Erythroblast (primary cell): ENCODE measurements at places on chromosomes 1 and 21.

DNA sequence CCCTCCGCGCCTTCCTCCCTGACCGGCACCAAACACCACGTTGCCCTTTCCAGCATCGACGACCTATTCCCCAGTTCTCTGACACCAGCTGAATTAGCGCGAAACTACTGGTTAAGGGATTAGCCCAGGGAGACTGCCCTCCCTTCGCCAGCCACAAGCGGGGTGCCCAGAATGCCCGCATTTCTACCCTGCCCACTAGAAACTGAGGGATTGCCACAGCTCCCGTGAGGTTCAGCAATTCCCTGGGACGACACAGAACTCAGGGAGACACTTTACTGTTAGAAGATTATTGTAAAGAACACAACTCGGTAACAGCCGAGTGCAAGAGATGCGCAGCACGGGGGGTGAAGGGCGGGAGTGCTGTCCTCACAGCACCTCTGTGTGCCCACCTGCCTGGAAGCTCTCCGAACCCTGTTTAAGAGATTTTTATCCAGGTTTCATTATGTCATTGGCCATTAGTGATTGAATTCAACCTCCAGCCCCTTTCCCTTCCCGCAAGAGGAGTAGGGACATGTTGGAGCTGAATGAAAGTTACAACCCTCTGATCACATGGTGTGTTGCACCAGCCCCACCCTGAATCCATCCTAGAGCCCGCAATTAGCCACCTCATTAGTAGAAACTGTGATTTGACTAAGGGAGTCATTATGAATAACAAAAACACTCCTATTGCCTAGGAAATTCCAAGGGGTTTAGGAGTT lies 15.8 kb upstream of the RIPPLY3 start:
- no peak for DNase-seq

GRCh38 chr1:161986328-161986727 lies 37.3 kb downstream of the OLFML2B start:
- no peak for DNase-seq

DNA sequence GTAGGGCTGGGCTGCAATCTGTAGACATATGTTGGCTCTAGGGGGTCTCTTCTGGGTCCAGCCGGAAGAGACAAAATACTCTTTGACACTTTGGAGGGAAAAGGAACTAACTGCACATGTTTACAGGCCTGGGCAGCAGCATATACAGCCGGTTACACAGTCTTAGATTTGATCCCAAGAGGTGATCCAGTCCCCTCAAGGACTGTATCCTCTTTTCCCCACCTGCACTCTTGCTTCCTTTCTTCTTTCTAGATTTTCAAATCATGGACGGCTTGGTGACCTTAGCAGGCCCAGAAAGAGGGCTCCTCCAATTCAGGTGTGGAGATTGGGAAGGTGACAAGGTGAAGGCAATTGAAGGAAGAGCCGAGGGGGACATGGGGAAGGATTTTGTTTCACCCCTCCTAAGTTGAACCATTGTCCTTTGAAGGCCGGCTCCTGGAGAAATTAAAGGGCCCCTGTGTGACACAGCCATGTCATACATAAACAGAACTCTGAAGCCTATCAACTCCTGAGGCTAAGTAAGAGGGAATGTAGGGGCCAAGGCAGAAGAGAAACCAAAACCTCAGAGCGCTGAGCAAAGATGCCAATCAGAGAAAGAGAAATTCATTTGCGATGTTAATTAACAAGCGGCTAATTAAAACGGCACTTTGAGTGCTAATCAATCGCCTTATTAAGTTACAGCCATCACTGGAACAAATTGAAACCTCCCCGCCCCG lies 5.9 kb upstream of the BARHL2 start:
- no peak for DNase-seq

GRCh38 chr1:41319807-41320711 lies 41.2 kb upstream of the FOXO6 start:
- no peak for DNase-seq

GRCh38 chr21:24076179-24076578 lies 1531.1 kb downstream of the MRPL39 start:
- DNase-seq = no peak

- no peak for DNase-seq
These were observed 58.9 kb downstream of the OLFML3 start for GRCh38 chr1:114037962-114038816.

DNA sequence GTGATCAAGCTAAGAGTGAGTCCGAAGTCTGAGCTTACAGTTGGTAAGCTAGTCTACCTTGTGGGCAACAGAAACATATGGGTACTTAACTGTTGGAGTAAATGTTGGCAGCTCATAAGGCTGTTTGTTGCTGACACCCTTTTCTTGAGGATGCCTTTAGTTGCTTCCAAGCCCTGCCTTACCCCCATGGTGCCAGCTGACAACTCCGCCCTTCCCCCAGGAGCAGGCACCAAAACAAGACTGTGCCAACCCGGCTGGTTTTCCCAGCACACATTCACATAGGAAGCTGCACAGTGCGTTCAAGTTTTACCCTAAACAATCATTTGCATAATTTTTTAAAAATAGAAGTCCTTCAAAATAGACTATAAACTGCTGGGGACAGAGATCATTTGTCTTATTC lies 150.2 kb upstream of the LMO4 start:
- no peak for DNase-seq

GRCh38 chr1:20308569-20308968 lies 17.9 kb downstream of the VWA5B1 start:
- DNase-seq = peak; percentile 4

GRCh38 chr1:37865348-37866120 lies 6.1 kb upstream of the MTF1 start:
- DNase-seq = peak; percentile 76

DNA sequence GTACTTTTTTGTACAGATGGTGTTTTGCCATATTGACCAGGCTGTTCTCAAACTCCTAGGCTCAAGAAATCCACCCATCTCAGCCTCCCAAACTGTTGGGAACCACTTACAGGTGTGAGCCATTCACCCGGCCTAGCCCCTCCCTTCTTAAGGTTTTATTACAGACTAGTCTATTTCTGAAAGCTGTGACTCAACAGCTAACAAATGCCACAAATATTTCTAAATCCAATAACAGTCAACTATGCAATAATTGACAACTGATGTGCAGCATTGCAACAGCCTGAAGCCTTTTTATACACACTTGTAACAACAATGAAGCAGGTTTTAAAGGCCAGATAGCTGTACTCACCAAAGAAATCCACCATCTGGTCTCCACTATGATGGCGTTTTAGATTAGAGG lies 51.4 kb downstream of the GRIK1 start:
- no peak for DNase-seq

DNA sequence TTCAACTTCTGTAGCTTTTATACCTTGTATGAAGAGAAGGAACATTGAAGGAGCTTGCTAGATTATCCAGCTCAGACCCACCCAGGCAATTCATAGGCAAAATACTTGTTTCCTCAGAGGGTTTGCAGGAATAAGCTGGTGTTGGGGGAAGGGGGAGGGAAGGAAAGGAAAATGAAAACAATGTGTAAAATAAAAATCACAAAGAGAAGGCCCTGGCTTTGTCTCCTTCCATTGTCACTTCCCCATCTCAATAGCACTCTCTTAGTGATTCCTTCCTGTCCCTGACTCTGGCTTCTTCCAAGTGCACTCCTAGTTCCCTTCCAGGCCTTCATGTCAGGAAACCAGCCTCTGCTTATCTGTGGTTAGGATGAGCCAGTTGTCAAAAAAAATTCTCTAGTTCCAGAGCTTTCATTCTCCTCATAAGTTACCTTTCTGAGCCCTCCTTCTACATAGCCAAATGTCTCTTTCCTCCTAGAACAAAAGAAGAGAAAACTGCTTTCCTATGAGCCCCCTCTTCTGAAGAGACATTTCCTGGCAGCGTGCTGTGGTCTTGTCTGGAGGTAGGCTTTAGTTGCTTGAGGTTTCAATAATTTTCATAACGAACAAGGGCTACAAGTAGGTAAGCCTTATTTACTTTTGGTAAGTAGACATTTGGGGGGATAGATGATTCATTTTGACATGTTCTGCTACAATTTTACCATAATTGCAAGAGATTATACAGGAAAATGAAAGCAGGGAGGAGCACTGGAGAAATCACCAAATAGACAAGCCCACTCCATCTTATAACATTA lies 45.7 kb downstream of the FASLG start:
- no peak for DNase-seq

- no peak for DNase-seq
These were observed 51.8 kb upstream of the INSL5 start for GRCh38 chr1:66852870-66853269.

DNA sequence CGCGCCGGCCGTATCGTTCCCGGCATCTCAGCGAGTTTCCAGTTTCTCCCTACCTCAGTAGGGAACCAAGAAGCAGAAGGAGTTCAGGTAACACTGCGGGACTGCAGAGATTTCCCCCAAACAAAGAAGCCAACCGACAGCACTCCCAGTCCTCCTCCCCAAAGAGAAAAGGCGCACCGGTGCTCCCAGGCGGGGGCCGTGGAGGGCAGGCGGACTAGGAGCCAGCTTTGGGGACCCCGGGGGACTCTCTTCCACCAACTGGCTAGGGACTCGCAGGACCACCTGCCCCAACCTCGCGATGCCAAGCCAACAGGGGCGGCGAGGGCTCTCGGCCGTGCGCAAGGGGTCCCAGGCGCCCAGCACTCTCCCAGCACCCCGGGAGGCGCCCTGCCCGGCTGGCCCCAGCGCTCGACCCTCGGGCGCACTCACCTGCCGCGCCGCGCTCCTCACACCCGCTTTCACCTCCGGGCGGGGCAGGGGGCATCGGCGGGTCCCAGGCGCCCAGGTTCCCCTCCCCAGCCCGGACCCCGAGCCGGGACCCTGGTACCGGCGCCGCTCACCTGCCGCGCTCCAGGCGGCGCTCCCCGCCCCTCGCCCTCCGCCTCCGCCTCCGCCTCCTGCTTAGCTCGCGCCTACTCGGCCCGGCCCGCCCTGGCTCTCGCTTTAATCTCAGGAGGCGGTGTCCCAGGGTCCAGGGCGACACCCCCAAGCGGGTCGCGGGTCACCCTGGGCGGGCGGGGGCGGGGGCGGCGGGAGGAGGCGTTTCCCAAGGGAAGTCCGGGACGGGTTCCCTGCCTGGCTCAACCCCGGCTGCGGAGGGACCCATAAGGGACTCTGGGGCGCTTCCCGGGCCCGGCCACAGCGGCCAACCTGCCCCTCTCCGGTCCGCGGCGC lies at the start of gene TMPRSS2:
TSS of gene TMPRSS2 (minus strand) at position 638 of the 894 bp plus-strand sequence. CDS start 10,025 bp downstream, outside the sequence.
- DNase-seq = no peak

- no peak for DNase-seq
These were observed 217.2 kb upstream of the C1orf105 start for GRCh38 chr1:172203135-172203823.

- DNase-seq = no peak
These were observed 204.7 kb downstream of the KAZN start for GRCh38 chr1:14803002-14803789.

GRCh38 chr1:112342558-112342957 lies 53.5 kb upstream of the CTTNBP2NL start:
- no peak for DNase-seq

DNA sequence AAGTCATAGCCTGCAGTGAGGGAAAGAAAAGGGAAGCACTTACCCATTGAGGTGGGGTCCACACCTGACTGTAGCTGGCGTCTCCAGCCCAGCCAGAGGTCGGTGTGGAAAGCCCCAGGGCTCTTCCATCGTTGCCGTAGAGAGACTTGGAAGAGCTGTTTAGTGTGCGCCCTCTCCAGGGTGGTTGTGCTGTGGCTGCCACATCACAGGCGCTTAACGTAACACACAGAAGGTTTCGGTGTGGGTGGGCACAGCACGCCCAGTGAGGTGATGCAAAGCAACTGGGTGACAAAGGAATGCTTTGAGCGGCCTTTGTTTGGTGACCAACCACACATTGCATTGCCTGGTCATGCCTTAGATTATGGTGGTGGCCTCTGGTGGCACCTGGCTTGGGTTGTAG lies 36.8 kb upstream of the KIF1B start:
- DNase-seq = no peak

GRCh38 chr1:181397845-181398244 lies 85.5 kb upstream of the CACNA1E start:
- no peak for DNase-seq
